Sigmoid colon (tissue), 7 donors: ENCODE measurements at places on chromosomes 2 and 18. TPM values are rescaled to one million over a fixed set of nuclear protein-coding genes. Genes with fewer than 3 reads are reported as not detected.

SERPINB11 gene
- total RNA-seq, result not detected

GRCh38 chr2:234770031-234770506 lies 181.7 kb upstream of the SH3BP4 start:
- no peaks in the 10 kb centered on the region for H3K4me1 ChIP-seq
- no peak overlapping the region for H3K27ac ChIP-seq
- H3K27me3 ChIP-seq, result no peaks in the 10 kb centered on the region
- no peak overlapping the region for H3K4me3 ChIP-seq
- H3K36me3 ChIP-seq, result no peaks in the 10 kb centered on the region

- no peaks in the 10 kb centered on the region for H3K27me3 ChIP-seq
- H3K4me3 ChIP-seq, result no peak overlapping the region
- no peak for DNase-seq
- H3K27ac ChIP-seq, result no peak overlapping the region
- no peaks in the 10 kb centered on the region for H3K36me3 ChIP-seq
Measured at GRCh38 chr2:103365071-103365470, 603.2 kb downstream of the TMEM182 start.

DNA sequence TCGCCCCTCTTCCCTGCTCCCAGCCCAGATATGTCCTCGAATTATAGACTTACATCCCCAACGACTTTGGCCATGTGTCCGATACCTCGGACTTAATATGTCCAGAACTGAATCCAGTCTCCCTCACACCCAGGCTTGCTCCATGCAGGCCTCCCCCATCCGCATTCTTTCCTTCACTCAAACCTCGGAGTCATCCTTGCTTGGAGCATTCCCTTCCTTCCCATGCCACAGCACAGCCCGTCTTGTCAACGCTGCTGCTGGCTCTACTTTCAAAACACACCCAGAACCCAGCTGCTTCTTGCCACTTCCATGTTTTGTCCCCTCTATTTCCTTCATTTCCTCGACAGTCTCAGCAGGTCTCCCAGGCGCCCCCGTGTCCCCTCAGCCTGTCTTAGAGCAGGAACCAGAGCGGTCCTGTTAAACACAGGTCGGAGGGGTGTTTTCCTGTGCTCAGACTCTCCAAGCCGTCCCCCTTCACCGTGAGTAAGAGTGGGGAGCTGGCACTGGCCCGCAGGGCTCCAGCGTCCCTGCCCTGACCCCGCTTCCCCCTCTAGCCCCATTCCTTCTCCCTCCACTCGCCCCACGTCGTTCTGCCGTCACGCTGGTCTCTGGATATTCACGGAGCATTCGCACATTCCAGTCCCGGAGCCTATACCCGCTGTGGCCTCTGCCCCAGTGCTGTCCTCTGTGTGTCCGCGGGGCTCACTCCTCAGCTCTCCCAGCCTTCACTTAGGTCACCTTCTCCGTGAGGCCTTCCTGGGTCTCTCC lies 54.4 kb downstream of the VAPA start:
- H3K4me3 ChIP-seq, result no peak overlapping the region
- no peaks in the 10 kb centered on the region for H3K4me1 ChIP-seq
- no peaks in the 10 kb centered on the region for H3K36me3 ChIP-seq
- no peak overlapping the region for H3K27ac ChIP-seq
- H3K27me3 ChIP-seq, result no peaks in the 10 kb centered on the region

DNA sequence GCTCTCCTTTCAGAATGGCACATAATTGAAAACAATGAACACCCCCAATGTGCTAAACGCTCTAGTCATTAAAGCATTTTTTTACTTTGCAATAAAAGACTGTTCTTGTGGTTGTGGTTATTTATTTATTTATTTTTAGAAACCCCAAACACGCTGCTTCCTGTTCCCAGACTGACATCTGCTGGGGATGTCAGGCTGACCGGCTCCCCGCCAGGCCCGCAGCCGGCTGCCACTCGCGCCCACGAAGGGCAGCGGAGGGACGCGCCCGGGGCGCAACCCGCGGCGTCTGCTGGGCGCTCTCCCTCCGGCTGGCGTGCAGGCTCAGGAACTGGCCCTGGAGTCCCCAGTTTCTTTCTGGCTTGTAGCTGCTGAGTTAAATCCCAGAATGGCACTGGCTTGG lies 83.1 kb upstream of the SP3 start:
- no peaks in the 10 kb centered on the region for H3K36me3 ChIP-seq
- DNase-seq, result no peak
- H3K27me3 ChIP-seq, result no peaks in the 10 kb centered on the region

DNA sequence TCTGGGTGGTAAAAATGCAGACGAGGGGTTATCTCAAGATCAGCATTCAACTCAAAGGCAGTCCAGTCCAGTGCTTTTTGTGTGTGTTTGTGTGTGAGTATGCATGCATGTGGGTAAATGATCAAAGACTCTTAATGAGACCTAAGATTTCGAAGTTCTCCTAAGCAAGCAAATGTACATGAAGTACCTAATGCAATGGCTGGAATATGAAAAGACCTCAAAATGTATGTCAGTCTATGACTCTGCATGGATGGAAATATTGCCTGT lies 151.0 kb upstream of the L3MBTL4 start:
- no peak overlapping the region for H3K4me3 ChIP-seq
- DNase-seq, result no peak
- no peaks in the 10 kb centered on the region for H3K4me1 ChIP-seq
- no peaks in the 10 kb centered on the region for H3K36me3 ChIP-seq
- no peak overlapping the region for H3K27ac ChIP-seq

CRYBA2 gene
- not detected for total RNA-seq

GRCh38 chr2:3598912-3599854 lies 4.3 kb downstream of the COLEC11 start:
- peaks cover 11% of the 10 kb centered on the region for H3K4me1 ChIP-seq
- H3K27me3 ChIP-seq, result no peaks in the 10 kb centered on the region
- no peak overlapping the region for H3K4me3 ChIP-seq
- H3K36me3 ChIP-seq, result no peaks in the 10 kb centered on the region

DNA sequence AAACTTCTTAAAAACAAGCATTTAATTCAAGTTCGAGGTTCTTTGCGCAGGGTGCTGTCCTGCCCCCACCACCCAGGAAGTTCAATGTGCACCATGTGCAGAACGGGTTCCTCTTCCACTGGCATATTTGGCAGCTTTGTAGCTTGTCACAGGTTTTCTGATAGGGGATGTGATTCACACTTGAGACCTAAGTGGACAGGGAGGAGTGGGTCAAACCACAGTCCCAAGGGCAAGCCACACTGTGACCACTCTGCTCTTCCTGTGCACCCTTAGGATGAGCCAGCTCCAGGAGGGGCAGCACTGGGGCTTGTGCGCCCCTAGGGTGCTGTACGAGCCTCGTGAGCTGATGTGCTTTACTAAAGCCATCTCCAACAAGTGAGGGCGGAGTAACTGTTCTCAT lies 82.5 kb downstream of the TGFA start:
- no peak overlapping the region for H3K4me3 ChIP-seq
- no peak for DNase-seq

DNA sequence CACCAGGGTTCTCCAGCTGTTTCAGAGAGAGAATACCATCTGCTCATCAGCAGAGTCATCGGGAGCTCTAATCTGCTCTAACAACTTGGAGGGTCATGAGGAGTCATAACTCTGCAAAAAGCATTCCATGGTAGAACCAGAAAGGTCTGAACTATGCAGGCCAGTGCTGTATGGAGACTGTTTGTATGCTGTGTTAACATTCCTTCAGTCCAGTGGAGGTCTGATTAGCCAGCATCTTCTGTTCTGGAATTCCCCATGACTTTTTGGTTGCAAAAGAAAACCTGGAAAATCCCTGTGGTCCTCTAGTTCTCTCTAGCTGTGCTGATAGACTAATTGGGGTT lies 9.4 kb upstream of the ITGB6 start:
- no peak for DNase-seq
- no peak overlapping the region for H3K4me3 ChIP-seq
- no peaks in the 10 kb centered on the region for H3K4me1 ChIP-seq
- H3K27ac ChIP-seq, result no peak overlapping the region

FKBP1B gene
- total RNA-seq, result 7.8 TPM

DNA sequence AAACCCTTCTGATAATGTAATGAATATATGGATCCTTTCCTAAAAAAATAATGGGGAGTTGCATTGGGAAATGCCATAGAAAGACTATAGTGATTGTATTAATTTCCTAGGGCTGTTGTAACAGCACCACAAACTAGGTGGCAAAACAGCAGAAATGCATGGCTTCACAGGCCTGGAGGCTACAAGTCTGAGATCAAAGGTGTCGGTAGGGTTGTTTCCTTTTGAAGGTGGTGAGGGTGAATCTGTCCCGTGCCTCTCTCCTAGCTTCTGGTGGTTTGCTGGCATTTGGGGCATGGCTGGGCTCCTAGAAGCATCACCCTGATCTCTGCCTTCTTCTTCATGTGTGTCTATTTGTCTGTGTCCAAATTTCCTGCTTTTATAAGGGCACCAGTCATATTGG lies 149.7 kb downstream of the INHBB start:
- H3K36me3 ChIP-seq, result no peaks in the 10 kb centered on the region
- no peak overlapping the region for H3K27ac ChIP-seq
- no peak for DNase-seq
- H3K4me3 ChIP-seq, result no peak overlapping the region
- H3K27me3 ChIP-seq, result no peaks in the 10 kb centered on the region

IL36RN gene
- not detected for total RNA-seq

- H3K27me3 ChIP-seq, result no peaks in the 10 kb centered on the region
- no peaks in the 10 kb centered on the region for H3K4me1 ChIP-seq
- no peak overlapping the region for H3K27ac ChIP-seq
- no peak for DNase-seq
Measured at GRCh38 chr18:48868468-48869466, 82.0 kb downstream of the SMAD7 start.

DNA sequence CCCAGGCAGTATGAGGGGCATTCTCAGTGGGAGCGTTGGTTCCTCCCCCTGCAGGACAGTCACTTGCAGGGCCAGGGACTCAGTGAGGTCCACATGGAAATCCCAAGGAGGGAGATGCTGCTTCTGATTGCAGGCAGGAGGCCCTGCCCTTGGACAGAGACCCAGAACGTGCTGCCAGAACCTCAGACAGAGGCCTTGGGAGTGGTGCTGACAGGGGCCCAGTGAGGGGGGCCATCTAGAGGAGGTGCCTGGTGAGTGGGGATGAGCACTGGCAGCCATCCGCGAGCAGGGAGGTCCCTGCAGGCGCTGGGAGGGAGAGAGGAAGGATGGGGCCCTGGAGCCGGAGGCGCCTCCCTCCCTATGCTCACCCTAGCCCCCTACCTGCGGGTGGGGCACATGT lies 133.1 kb downstream of the DYSF start:
- H3K36me3 ChIP-seq, result peaks cover 7% of the 10 kb centered on the region
- no peak overlapping the region for H3K27ac ChIP-seq
- no peak overlapping the region for H3K4me3 ChIP-seq
- H3K27me3 ChIP-seq, result no peaks in the 10 kb centered on the region

FSIP2 gene
- total RNA-seq, result 0.54 TPM

- H3K27ac ChIP-seq, result no peak overlapping the region
- H3K4me3 ChIP-seq, result no peak overlapping the region
- no peak for DNase-seq
- H3K27me3 ChIP-seq, result no peaks in the 10 kb centered on the region
- no peaks in the 10 kb centered on the region for H3K36me3 ChIP-seq
- no peaks in the 10 kb centered on the region for H3K4me1 ChIP-seq
Measured at GRCh38 chr2:203972066-203972465, 35.5 kb downstream of the ICOS start.

ERFE gene
- total RNA-seq, result not detected

- H3K27ac ChIP-seq, result no peak overlapping the region
- no peaks in the 10 kb centered on the region for H3K27me3 ChIP-seq
- no peaks in the 10 kb centered on the region for H3K36me3 ChIP-seq
- no peak for DNase-seq
Measured at GRCh38 chr2:196295005-196295404, 123.6 kb upstream of the STK17B start.

BOLL gene
- total RNA-seq, result not detected

DNA sequence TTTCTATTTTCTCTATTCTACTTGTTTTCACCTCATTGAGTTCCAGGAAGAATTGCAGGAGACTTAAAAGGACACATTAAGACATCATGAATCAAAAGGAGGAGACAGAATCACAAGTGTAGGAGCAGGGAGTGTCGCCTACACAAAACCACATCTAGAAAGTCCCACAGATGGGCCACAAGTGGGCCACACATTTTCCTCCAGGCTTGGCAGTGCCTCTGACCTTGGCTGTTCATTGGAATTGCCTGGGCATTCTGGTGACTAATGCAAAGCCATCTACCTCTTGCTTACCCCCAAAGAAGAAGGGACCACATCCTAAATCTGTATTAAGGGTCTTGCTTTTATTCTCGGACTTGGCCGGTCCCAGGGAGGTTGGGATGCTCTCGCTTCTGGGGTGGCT lies 103.6 kb downstream of the KLHL29 start:
- H3K4me1 ChIP-seq, result peaks cover 21% of the 10 kb centered on the region
- no peaks in the 10 kb centered on the region for H3K36me3 ChIP-seq
- no peak overlapping the region for H3K4me3 ChIP-seq
- DNase-seq, result no peak

TEX44 gene
- total RNA-seq, result not detected
